ENCODE measurements at places on chromosomes 12 and 14. TPM values are rescaled to one million over a fixed set of nuclear protein-coding genes. Genes with fewer than 3 reads are reported as not detected.

KRT1 gene
- total RNA-seq = not detected

- no peak for DNase-seq
These were observed 2.7 kb downstream of the TCTN1 start for GRCh38 chr12:110616471-110617115.

DNA sequence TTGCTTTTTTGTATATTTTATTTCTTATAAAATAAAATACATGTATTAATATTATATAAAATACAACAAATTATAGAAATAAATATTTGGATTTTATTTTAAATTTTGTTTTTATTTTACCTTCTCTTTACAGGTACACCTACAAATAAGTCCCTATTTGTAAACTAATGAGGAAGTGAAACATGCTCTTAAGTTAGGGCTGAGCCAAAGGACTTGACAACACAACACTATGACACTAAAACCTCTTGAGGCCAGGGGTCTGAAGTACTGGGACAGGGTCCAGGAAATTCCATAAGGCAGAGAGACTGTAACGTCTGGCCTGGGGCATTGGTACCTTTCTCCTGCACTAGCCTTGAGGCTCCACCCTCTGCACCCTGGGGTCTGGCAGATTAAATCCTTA lies 293.2 kb downstream of the FOXN3 start:
- no peak for DNase-seq

GRCh38 chr14:88168498-88169165 lies 154.4 kb downstream of the KCNK10 start:
- no peak for DNase-seq

DNA sequence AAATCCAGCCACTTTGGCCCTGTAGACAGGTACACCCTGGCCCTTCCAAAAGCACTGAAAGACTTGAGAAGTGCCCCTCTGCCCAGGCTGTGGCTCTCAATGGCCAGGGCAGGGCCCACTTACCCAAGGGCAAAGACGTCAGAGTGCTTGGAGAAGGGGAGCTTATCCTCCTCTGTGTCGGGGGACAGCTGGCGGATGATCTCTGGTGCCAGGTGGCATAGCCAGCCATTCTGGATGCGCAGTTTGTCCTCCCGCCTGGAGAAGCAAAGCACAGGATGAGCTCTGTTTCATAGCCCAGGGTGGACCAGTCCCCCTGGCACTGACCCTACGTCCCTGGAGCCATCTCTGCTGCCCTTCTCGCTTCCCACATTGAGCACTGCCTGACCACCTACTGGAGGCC lies 114.9 kb upstream of the NOS1 start:
- DNase-seq = no peak

DNA sequence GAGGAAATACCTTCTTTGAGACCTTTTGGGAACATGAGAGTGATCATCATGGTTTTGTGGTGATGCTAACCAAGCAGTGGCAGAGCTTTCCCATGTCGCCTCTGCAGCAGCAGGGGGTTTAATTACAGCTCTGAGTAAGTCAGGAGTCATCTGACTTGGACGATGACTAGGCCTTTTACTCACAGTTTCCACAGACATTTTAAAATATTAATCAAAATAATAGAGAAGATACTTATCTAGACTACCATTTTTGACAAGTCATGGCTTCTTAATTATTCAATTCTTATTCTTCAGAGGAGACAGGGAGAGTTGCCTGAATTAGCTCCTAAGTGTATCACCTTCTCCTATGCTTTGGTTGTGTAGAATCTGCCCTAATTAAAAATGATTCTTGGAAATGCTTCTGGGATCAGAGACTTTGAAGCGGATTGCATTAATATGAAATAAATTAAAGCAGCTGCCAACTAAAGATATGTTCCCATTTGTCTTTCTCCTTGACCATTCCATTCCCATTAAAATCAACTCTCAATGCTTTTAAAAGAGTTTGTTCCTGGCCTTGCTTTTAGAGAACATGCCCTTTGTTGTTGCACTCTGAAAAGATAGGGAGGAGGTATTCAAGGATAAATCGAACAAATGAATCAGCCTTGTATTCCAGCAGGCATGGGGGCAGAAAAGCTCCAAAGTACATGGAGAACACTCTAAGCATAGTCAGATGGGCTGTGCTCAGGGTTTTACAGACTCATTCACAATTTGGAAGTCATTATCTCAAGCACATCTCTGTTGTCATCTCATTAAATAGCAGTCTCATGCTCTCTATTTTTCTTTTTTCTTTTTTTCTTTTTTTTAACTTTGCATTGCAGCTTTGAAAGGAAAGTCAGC lies 7.7 kb upstream of the IFNG-AS1 start:
- no peak for DNase-seq

DNA sequence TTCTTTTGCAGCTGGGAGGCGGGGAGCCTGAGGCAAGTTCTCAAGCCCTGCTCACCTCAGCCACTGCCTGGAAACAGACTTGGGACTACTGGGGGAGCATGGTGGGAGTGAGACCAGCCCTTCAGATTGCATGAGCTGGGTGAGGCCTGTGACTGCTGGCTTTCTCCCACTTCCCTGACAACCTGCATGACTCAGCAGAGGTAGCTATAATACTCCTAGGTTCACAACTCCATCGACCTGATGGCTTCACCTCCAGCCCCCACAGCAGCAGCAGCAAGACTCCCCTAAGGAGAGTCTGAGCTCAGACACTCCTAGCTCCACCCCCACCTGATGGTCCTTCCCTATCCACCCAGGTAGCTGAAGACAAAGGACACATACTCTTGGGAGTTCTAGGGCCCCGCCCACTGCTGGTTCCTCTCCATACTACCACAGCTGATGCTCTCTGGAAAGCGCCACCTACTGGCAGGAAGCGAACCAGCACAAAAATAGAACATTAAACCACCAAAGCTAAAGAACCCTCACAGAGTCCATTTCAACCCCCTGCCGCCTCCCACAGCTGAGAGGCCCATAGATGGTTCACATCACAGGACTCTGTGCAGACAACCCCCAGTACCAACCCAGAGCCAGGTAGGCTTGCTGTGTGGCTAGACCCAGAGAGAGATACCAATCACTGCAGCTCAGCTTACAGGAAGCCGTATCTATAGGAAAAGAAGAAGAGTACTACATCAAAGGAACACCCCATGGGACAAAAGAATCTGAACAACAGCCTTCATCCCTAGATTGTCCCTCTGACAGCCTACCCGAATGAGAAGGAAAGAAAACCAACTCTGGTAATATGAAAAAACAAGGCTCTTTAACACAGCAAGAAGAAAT lies 68.7 kb downstream of the RPAP3 start:
- no peak for DNase-seq

- no peak for DNase-seq
These were observed 76.8 kb upstream of the CISTR start for GRCh38 chr12:53828598-53828997.
